Inflammatory macrophage (primary cell): ENCODE measurements at places on chromosomes 2 and 18.

- DNase-seq = no peak
These were observed 23.2 kb upstream of the PLA2R1 start for GRCh38 chr2:160085662-160086061.

DNA sequence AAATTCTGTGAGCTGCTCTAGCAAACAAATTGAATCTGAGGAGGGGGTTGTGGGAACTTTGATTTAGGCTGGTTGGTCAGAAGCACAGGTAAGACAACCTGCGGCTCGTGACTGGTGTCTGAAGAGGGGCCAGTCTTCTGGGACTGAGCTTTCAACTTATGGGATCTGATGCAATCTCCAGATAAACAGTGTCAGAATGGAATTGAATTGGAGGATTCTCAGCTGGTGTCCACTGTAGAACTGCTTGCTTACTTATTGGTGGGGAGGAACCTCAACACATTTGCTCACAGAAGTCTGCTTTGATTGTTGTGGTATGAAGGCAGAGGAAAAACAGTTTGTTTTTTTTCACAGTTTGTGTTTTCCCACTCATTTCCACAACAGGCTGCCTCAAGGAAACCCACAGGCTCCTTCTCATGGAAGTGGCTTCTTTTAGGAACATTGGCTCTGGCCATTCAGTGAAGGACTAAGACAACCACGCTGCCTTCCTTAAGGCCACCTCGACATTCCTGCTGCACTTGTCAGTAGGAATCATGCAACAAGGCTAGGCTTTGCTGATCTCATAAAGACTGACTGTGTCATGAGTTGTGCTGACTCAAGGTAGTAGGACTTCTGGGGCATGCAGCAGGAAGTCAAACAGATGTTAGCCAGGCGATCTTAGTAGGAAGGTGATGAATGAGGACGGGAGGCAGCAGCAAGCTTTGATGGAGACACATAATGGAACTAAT, 104.7 kb downstream of the TSN start:
- DNase-seq = no peak

DNA sequence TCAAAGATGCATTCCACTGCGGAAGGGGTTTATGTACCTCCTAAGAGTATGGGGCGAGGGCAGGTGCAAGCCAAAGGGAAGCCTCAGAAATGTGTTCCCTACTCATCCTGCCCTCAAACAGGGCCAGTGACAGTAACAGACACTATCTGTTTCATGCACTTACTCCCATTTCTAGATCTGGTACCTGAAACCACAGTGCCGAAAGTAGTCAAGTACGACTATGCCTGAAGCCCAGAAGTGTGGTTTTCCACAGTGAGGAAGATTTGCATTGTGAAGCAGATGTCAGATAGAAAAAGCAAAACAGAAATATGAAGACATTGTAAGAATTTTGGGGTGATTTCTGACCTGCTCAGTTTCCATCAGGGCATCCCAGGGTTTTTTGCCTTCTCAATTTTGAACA, 748.7 kb downstream of the RNF144A start:
- DNase-seq = no peak

DNA sequence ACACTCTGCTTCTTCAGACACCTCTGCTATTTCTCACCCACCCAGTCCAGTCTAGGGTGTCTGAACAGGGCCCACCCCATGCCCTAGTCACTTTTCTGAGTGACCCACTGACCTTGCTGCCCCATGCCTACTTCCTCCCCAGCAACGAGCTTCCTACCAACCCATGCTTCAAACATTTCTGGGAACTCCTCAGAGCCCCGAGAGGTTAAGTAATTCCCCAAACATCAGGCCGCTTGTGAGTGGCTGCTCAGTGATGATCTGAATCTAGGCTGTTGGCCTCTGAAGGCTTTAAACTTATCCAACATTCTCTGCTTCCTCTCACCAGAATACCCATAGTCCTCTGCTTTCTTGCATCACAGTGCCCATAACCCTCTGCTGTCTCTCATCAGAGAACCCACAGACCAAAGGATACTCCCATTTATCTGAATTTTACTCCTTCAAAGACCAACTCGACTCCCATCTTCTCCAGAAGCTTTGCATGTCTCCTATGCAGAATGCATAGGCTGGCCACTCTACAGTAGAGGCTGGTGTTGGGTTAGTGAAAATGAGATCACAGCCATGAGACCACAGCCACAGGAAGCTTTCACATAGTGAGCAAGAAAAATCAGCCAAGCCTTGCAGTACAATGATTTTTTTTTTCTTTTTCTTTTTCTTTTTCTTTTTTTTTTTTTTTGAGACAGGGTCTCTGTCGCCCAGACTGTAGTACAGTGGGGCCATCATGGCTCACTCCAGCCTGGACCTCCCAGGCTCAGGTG, 309.5 kb upstream of the LYPD1 start:
- DNase-seq = no peak

- DNase-seq = no peak
These were observed 4.5 kb upstream of the STON1 start for GRCh38 chr2:48525269-48525943.

GRCh38 chr2:74566754-74567085, 12.2 kb downstream of the DOK1 start:
- peak; percentile 30 for DNase-seq

DNA sequence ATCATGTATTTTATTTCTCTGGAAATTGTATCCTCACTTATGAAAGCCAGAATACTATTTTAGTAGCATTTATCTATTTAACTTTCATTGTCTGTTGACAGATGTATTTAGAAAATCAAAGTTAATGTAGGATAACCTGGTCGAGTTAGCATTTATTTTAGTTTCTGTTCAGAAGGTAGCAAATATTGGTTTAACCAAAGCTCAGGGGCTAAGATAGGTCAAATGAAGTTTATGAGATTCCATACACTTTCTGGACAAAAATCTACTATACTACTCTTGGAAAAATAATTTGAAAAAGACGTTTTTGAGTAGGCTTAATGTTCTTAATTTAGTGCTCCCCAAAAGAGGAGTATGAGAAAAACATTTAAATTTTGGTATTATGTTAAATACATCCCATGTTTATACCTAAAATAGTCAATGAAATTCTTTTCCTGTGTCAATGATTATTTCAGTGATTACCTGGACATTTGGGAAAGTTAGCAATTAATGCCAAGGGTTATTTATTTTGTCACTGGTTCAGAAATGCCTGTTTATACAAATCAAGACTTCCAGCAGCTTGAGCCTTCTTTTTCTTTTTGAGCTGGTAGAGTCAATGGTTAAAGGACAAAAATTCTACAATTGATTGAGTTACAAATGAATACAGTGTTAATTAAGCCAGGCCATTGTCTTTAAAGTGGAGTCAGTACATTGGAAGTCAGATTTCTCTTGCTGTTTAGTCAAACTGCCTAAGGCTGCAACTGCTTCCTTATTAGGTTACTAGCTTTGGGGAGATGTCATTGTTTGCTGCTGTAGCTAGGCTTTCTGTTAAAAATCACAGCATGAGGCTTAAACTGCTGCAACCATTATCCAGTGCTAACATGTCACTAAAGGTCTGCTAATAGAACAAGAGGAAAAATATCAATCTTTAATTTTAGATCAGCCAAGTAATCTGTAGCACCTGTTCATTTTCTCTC, 182.3 kb downstream of the CAMKMT start:
- no peak for DNase-seq

- no peak for DNase-seq
These were observed 54.3 kb upstream of the BZW1 start for GRCh38 chr2:200757399-200757798.

DNA sequence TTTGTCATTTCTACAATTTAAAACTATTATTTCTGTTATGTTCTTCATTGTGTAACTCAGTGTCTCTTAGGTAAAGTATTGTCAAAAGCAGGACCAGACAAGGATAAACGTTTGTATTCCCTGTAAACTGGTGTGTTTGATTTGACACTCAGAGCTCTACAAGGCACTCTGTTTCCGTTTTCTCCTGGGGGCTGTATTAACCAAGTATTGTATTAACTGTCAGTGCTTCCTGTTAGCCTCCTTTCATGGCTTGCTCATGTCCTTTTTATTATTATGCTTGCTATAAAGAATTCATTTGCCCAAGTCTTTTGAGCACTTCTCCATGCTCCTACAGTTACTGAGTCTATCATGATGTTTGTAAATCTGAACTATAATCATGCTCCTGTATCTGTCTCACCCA, 323.7 kb downstream of the LPIN1 start:
- DNase-seq = no peak

DNA sequence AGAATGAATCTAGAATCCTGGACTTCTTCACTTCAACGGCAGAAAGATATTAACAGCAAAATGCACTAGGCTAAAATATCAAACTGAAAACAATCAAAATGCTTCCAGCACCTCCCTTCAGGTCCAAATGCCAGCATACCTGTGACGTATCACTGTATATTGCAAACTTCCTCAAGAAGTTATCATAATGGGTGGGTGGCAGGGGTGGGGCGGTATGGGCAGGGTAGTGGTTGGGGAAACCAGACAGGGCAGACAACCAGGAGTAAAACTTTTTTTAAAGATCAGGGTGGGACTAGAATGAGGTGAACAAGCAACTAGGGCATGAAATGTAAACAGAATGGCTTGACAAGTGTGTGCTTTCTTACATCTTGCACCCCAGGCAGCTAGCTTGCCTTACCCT, 140.9 kb downstream of the SATB2 start:
- DNase-seq = no peak

DNA sequence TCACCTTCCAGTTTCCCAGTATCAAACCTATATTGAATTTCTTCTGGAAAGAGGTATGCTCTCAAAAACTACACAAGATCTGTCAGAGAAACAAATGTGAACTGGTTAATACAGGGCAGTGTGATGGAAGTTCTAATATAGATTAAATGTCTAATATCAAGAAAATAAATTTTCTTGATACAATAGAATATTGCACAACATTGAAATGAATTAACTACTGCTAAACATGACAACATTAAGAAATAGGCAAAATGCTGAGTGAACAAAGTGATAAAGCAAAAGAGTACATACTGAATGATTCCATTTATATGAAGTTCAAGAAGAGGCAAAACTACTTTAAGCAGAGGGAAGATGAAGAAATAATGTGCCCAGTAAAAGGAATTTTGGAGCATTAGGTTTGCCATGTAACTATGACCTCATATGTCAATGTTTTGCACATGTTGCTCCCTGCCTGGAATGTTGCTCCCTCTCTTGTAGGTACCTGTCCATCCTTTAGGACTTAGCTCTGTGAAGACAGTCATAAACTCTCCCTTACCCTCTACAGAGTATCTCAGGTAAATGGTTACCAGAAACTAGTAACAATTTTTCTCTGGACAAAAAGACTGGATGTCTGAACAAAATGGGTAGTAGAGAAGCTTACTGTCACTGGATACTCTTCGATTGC, 339.0 kb downstream of the RAD51AP2 start:
- no peak for DNase-seq

DNA sequence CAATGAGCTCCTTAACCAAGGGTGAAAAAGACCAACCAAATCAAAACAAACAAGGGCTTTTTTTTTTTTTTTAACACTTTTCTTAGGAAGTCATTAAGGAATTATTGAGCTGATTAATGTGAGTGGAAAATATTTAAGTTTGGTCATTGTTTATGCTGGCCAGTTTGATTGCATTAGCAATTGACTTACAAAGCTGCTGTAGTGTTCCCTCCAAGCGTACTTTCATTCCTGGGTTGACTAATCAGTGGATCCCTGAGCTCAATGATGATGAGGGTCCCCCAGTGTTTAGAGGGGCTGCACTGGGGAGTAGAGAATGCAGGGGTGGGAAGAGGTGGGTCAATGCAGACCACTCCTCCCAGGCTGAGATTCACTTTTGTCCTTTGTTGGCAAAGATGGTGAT, 119.3 kb downstream of the PRKCE start:
- DNase-seq = no peak

GRCh38 chr2:74278176-74278575, 65.0 kb downstream of the SLC4A5 start:
- DNase-seq = no peak

DNA sequence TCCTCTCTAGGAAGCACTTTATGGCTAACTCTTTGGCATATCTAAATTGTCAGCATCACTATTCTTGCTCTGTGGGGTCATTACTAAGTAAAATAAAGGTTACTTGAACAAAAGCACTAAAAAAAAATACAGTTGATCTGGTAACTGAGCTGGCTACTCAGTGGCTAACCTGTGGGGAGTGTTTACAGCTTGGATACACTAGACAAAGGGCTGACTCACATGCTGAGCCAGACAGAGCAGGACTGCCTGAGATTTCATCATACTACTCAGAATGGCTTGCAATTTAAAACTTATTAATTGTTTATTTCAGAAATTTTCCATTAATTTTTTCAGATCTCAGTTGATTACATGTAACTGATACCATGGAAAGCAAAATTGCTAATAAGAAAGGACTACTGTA, 1690.4 kb upstream of the SLC39A10 start:
- no peak for DNase-seq

- DNase-seq = no peak
These were observed 53.2 kb upstream of the ITM2C start for GRCh38 chr2:230811508-230811907.

DNA sequence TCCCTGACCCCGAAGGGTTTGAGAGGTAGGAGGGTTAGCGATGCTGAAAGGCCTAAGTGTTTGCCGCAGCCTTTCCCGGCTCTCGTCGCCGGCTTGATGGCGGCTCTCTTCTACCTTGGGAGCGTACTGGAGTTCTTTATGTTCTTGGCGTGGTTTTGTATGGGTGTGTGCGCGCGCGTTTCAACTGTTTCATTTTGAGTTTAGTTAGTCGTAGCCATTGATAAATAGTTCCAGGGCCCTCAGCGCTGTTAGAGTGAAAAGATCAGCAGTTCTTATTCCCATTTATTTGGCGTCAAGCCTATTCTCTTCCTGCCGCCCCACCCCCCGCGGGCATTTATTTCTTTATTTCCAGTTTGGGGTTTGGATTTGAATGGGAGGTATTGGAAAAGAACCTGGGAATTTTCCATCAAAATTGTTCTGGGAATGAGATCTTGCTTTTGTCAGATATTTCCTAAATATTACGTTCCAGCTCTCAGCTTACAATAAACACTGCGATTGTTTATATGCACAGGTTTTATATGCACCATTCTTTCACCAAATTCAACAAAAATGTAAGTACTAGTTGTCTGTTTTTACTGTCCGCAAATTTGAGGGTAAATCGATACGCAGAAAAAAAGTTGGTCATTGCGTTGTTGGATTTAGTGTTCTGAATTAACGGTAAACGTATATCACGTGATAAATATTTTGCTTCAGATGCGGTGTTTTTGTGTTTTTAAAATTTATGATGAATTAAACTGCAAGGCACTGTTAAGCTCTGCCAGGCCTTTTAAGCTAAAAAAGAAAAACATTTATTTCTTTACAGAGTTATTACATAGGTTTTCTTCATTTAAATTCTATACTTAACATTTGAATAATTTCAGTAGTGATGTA, 954 bp downstream of the CCNT2 start:
- DNase-seq = no peak

- DNase-seq = no peak
These were observed 148.6 kb upstream of the FIGN start for GRCh38 chr2:163884416-163884815.
